ENCODE measurements at places on chromosomes 6 and 20. TPM values are rescaled to one million over a fixed set of nuclear protein-coding genes. Genes with fewer than 3 reads are reported as not detected.

- H3K4me3 ChIP-seq, result no peak overlapping the region
- no peaks in the 10 kb centered on the region for H3K27me3 ChIP-seq
- peak overlapping the region; percentile 58 for H3K27ac ChIP-seq
- no peaks in the 10 kb centered on the region for H3K36me3 ChIP-seq
- no peak for DNase-seq
- peaks cover 6% of the 10 kb centered on the region for H3K4me1 ChIP-seq
These were observed 15.0 kb upstream of the IFNGR1 start for GRCh38 chr6:137233911-137234863.

The DCDC2 gene
- total RNA-seq, result 0.70 TPM

The C20orf144 gene
- not detected for total RNA-seq

GRCh38 chr6:14595751-14596150 lies 478.2 kb downstream of the CD83 start:
- H3K27me3 ChIP-seq, result no peaks in the 10 kb centered on the region
- H3K36me3 ChIP-seq, result no peaks in the 10 kb centered on the region
- H3K4me3 ChIP-seq, result no peak overlapping the region
- no peaks in the 10 kb centered on the region for H3K4me1 ChIP-seq
- no peak for DNase-seq

The NHSL1 gene
- 158 TPM for total RNA-seq

The TMEM200A gene
- total RNA-seq, result 2.5 TPM

The TBX18 gene
- 1.9 TPM for total RNA-seq

GRCh38 chr6:98836962-98837944 lies 2.9 kb downstream of the POU3F2 start:
- no peak overlapping the region for H3K4me3 ChIP-seq
- peaks cover 2% of the 10 kb centered on the region for H3K4me1 ChIP-seq
- no peaks in the 10 kb centered on the region for H3K36me3 ChIP-seq
- DNase-seq, result no peak
- H3K27me3 ChIP-seq, result no peaks in the 10 kb centered on the region

DNA sequence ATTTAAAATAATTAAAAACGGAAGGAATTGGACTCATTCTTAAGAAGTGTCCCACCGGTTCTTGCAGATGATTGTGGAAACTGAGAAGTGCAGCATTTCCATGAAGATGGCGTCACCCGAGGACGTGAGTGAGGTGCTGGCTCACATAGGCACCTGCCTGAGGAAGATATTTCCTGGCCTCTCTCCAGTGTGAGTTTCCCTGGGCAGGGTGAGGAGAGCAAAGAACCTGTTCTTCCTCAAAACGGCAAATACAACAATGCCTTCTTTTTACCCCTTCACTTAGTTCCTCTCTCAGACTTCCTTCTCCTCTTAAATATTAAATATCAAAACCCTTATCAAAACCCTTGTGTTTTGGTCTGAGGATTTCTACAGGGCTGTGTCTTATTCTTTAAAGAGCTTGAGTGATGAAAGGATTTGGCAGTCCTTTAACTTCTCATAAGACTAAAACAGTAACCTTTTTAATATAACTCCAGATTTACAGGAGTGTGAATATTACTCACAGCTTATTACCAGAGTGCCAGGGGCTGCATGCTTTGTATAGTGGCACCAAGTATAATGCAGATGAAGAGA lies 156.3 kb downstream of the CARMIL1 start:
- no peaks in the 10 kb centered on the region for H3K36me3 ChIP-seq
- no peak for DNase-seq
- H3K4me1 ChIP-seq, result no peaks in the 10 kb centered on the region
- H3K27ac ChIP-seq, result no peak overlapping the region
- no peak overlapping the region for H3K4me3 ChIP-seq

The THBS2 gene
- total RNA-seq, result 5.4 TPM

GRCh38 chr6:3228771-3229565 lies 1.5 kb upstream of the TUBB2B start:
- no peaks in the 10 kb centered on the region for H3K36me3 ChIP-seq
- H3K4me1 ChIP-seq, result peaks cover 11% of the 10 kb centered on the region

DNA sequence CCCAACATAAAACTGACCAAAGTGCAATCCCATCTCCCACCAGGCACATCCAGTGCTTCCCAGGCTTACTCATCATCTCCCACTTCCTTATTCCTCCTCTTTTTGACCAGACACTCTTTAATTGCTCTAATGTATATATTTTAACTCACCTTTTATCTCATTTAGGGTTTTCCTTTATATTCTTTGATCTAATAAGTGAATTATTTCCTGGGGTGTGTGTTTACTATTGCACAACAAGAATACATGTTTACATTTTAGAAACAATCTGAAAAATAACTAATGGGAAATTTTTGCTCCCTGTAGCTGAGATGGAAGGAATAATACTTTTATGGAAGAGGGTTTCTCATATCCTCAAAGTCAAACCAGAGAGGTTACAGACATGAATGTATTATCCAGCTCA lies 18.4 kb downstream of the RHAG start:
- no peaks in the 10 kb centered on the region for H3K4me1 ChIP-seq
- no peak overlapping the region for H3K4me3 ChIP-seq
- no peak for DNase-seq
- no peaks in the 10 kb centered on the region for H3K36me3 ChIP-seq
- no peaks in the 10 kb centered on the region for H3K27me3 ChIP-seq

GRCh38 chr20:5893621-5894020 lies 56.7 kb downstream of the TRMT6 start:
- H3K27ac ChIP-seq, result no peak overlapping the region
- H3K36me3 ChIP-seq, result no peaks in the 10 kb centered on the region
- H3K4me3 ChIP-seq, result no peak overlapping the region
- no peak for DNase-seq

- no peak for DNase-seq
- no peaks in the 10 kb centered on the region for H3K27me3 ChIP-seq
- H3K4me1 ChIP-seq, result no peaks in the 10 kb centered on the region
- H3K36me3 ChIP-seq, result no peaks in the 10 kb centered on the region
- H3K4me3 ChIP-seq, result no peak overlapping the region
These were observed 891 bp upstream of the GHRH start for GRCh38 chr20:37262505-37262904.

The BEND6 gene
- total RNA-seq, result not detected

The TCF15 gene
- not detected for total RNA-seq

DNA sequence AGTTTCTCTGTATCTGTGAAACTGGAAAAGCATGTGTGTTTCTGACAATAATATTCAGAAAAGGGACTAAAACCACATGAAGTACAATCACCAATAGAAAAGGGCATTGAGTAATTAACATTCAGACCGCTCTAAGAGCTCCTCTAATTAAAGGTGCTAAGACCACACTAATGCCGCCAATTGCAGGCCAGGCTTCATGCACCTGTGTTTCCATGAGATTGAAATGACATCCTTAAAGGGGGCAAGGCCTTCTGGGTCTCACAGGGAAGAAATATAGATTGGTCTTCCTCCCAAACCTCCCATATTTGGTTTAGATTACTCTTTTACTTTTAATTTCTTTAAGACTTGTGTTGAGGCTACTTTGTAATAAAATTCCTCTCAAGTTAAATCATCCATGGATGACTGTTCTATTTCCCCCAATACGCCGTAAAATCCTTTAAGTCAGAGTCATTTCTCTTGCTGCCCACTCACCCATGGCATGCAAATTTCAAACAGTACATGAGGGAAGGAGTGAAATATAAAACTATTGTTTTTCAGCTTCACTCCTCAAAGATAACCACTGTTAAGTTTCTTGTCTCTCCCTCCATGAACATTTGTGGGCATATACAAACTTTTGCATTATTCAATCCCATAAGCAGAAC lies 110.6 kb downstream of the UBE3D start:
- no peak for DNase-seq
- no peak overlapping the region for H3K27ac ChIP-seq
- H3K27me3 ChIP-seq, result no peaks in the 10 kb centered on the region
- no peaks in the 10 kb centered on the region for H3K4me1 ChIP-seq

The RGS17 gene
- total RNA-seq, result not detected

The FAM184A gene
- total RNA-seq, result 5.8 TPM

DNA sequence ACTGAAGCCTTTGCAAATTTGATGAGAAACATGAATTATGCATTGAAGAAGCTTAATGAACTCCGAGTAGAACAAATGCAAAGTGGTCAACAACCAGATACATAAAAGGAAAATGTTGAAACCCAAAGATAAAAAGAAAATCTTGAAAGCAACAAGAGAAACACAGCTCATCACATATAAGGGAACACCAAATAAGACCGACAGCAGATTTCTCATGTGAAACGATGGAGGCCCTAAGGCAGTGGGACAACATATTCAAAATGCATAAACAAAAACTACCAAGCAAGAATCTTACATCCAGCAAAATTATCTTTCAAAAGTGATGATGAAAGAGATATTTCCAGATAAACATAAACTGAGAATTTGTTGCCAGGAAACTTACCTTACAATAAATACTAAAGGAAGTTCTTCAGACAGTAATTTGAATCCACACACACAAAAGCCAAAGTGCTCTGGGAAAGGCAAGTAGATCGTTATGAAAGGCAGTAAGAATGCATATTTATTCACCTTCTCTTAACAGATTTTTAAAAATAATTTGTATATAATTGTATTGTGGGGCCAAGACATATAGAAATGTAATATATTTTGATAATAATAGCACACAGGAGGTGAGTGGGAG lies 22.5 kb downstream of the SLC52A3 start:
- no peak overlapping the region for H3K4me3 ChIP-seq
- no peaks in the 10 kb centered on the region for H3K4me1 ChIP-seq

- no peaks in the 10 kb centered on the region for H3K4me1 ChIP-seq
- H3K36me3 ChIP-seq, result no peaks in the 10 kb centered on the region
- H3K4me3 ChIP-seq, result no peak overlapping the region
- no peak for DNase-seq
- H3K27me3 ChIP-seq, result no peaks in the 10 kb centered on the region
- H3K27ac ChIP-seq, result no peak overlapping the region
These were observed 38.3 kb upstream of the SLC32A1 start for GRCh38 chr20:38685853-38686473.

GRCh38 chr6:2763876-2764540 lies 1.2 kb upstream of the WRNIP1 start:
- DNase-seq, result no peak
- H3K27ac ChIP-seq, result no peak overlapping the region
- H3K27me3 ChIP-seq, result no peaks in the 10 kb centered on the region
- H3K4me1 ChIP-seq, result no peaks in the 10 kb centered on the region
- H3K4me3 ChIP-seq, result no peak overlapping the region
- H3K36me3 ChIP-seq, result no peaks in the 10 kb centered on the region

DNA sequence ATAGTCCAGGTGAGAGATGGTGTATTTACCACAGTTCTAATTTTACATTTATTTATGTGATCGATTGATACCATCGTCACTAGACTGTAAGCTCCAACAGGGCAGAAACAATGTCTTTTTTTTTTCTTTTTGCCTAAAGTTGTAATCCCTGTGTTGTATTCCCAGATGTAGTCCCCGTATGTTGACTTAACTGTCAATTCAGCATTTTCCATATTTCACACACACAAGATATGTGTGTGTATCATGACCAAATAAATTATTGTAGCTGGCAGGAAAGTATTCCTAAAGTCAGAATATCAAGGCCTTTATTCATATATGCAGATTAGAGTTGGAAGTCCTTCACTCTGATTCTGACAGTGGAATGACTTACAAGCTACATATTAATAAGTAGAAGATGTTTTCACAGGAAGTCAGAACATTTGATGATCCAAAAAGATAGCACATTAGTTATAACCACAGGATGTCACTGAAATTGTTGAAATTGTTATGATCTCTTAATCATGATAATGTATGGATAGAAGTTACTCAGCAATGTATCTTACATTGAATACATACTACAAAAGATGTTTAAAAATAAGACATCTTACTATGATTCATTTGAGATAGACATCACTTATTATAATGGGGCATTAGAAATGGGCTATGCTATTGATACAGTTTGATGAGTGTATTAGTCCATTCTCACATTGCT lies 10.6 kb downstream of the RNF182 start:
- no peak overlapping the region for H3K27ac ChIP-seq
- no peak for DNase-seq
- H3K36me3 ChIP-seq, result no peaks in the 10 kb centered on the region
- no peak overlapping the region for H3K4me3 ChIP-seq

- no peaks in the 10 kb centered on the region for H3K4me1 ChIP-seq
- no peaks in the 10 kb centered on the region for H3K36me3 ChIP-seq
- no peaks in the 10 kb centered on the region for H3K27me3 ChIP-seq
These were observed 245.2 kb downstream of the ADGRB3 start for GRCh38 chr6:68880050-68880813.

DNA sequence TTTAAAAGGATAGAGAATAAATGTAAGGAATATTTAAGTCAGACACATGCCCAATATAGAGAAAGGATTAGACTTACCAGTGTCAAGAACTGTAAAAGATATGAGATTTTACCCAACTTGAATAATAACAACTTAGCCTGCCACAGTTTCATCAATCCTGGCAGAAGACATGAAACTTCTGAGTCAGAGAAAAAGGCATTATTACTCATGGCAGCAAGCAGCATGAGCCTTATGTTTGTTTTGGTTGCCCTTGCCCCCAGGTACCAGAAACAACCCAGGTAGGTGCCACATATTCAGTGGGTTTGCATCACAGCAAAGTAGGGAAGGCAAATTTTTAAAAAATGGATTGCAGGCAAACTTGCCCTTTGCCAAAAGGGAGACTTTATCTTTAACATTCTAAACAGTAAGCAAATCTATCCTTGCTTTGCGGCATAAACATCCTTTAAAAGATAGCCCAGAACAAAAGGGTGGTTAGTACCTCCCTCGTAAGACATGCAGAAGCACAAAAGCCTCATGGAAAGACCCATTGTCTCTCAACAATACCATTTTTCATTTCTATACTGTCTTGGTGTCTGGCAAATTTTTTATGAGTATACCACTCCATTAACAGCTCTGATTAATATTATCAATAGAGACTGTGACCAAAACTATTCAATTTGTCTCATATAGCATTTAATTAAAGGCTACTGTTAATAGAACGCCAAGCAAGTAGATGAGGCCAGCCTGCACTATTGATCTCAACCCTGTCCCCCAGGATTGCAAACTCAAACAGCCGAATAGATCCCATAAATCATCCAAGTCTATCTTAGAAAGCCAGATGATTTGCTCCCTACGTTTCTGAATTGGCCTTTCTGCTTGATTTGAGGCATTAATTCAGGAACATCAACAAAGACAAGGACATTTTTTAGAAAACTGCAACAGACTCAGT lies 185.1 kb downstream of the COL19A1 start:
- no peak for DNase-seq
- H3K4me3 ChIP-seq, result no peak overlapping the region
- H3K4me1 ChIP-seq, result no peaks in the 10 kb centered on the region
- no peak overlapping the region for H3K27ac ChIP-seq
- no peaks in the 10 kb centered on the region for H3K27me3 ChIP-seq

The PPP1R14C gene
- total RNA-seq, result 21.2 TPM

The SLC25A27 gene
- total RNA-seq, result 27.5 TPM

- H3K27ac ChIP-seq, result no peak overlapping the region
- H3K27me3 ChIP-seq, result no peaks in the 10 kb centered on the region
- peaks cover 29% of the 10 kb centered on the region for H3K36me3 ChIP-seq
- no peak for DNase-seq
- H3K4me1 ChIP-seq, result no peaks in the 10 kb centered on the region
These were observed 32.8 kb downstream of the PCMT1 start for GRCh38 chr6:149782337-149782736.

GRCh38 chr20:2692036-2692885 lies at the start of gene EBF4:
TSS of gene EBF4 (plus strand) at chr20:2692780. CDS start at chr20:2693646, 866 bp downstream.
- H3K36me3 ChIP-seq, result no peaks in the 10 kb centered on the region
- H3K4me3 ChIP-seq, result peak within 1 kb of the TSS; percentile 63
- DNase-seq, result peak; percentile 53
